Skeletal muscle cell (primary cell): ENCODE measurements at places on chromosomes 16 and 17.

DNA sequence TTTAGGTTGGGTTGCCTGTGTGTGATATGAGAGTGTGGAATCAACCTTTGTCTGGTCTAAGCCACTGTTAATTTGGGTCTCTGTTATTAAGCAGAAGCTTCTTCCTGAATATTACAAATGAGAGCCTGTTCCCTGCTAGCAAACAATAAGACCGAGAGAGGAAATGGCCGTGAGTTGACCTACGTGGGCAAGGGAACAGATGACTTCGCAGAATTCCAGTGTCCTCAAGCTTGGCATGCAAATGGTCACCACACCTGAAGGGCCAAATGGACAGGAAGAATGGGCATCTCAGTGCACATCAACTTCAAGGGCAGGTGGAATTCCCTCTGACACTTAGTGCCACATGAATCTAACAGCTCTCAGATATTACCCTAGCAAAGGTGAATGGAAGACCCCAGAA is 250.8 kb upstream of the FOXF1 start:
- no peak for DNase-seq

GRCh38 chr17:79905832-79906231 is 66.6 kb upstream of the CBX4 start:
- DNase-seq, result no peak

GRCh38 chr16:8510160-8510559 is 80.2 kb downstream of the TMEM114 start:
- DNase-seq, result no peak

DNA sequence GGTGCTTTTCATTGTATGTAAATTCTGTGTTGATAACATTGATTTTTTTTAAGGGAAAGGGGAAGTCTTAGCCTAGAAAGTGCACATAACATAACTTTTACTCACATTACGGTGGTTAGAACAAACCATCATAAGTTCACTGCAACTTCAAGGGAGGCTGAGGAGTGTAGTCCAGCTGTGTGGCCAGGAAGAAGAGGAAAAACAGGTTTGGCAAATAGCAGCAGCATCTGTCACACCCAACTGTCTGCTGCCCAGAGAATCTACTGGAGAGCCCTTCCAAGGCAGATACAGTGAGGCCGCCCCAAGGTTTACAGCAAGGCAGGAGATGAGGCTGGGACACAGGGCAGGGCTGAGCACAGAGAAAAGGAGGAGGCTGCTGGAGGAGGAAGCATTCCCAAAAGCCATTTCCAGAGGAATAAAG is 60.6 kb downstream of the AIPL1 start:
- DNase-seq, result no peak

DNA sequence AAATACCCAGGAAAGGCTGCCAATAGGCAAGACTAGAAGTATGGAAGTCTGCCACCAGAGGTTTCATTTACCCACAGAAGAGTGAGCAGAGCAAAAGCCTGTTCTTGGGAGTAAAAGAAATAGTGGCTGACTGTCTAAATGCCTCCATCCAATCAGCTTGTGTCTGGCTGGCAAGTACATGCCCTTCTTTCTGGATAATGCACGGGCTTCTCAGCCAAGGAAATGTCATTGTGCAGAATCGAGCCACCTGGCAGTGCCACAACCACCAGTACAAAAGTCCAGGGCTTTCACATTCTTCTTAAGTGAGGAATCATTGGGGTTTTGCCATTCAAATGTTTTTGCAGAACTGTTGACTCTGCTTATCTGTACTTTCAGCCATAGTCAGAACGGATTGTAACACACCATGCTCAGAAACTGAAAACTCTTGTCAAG is 10.1 kb upstream of the ERCC4 start:
- DNase-seq, result peak; percentile 12

DNA sequence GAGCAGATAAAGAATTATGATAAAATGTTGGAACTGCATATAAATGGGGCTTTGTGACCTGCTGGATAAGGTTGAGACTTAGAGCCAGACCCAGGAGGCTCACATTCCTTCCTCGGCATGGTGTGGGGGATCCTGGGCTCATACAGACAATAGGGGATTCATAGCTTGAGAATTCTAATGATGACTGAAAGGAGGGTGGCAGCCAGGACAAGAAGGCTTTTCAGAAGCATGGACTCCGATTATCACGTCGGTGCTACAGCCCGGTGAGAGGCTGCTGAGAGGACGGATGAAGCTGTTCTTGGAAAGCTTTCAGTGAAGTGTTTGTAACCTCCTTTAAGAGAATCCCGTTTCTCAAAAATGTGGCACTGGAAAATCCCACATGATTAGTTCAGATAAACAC is 167.2 kb downstream of the ANKFN1 start:
- DNase-seq, result no peak

DNA sequence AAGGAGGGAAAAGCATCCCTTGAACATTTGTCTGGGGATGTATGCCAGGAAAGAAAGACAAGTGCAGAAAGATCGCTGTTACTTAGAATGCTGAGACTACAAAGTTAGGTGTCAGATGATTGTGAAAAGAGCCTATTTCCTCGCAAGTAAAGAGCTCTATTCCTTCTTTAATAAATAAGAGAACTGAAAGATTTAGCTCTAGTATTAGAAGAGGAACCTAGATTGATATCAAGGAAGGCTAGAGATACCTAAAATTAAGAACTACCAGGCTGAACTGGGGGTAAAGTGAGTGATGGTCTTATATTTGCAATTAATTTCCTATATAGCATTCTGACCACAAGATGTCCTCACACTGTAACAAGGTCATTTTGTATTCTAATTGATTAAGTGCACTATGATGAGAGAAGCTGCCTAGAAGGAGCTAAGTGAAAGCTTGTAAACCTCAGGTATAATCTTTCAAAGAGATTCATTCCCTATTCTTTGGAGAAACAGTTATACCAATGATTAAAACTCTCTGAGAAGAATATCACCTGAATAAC is 62.3 kb downstream of the SSH2 start:
- DNase-seq, result no peak

DNA sequence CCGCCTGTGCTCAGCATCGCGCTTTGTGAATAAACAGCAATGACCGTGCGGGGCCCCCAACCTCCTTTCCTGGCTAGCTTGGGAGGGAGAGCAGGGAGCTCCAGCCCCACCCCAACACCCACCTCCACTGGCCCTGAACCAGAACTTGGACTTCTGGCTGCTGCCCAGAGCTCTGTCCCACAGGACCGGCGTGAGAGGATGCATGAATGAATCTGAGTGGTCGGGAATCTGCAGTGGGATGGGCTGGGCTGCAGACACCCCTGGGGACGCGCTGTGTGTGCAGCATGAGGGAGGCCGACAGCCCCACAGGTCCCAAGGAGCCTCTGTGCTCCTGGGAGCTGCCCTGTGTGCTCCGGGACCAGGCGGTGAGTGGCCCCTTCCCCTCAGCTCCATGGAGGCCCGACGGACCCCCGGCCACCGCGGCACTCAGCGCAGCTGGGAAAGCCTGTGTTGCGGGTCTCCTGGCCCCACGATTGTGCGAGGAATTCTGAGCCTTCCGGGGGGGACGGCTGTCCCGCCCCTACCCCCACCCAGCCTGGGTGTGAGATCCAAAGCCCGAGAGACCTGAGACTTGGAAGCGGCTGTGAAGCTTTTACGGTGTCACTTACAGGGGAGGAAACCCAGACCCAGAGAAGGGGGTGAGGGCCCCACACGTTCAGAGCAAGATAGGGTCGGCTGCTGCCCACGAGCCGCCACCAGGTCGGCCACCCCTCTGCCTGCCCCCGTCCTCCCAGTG is 5.4 kb downstream of the PIEZO1 start:
- no peak for DNase-seq

- DNase-seq, result no peak
These were observed 56.9 kb upstream of the LHX1 start for GRCh38 chr17:36880268-36880905.

GRCh38 chr17:14052886-14053615 is 16.3 kb upstream of the COX10 start:
- DNase-seq, result no peak

- no peak for DNase-seq
These were observed 94.7 kb downstream of the SALL1 start for GRCh38 chr16:51056331-51056730.
